Caudate nucleus (tissue), 63 donors: ENCODE measurements at places on chromosomes 5 and 9.

DNA sequence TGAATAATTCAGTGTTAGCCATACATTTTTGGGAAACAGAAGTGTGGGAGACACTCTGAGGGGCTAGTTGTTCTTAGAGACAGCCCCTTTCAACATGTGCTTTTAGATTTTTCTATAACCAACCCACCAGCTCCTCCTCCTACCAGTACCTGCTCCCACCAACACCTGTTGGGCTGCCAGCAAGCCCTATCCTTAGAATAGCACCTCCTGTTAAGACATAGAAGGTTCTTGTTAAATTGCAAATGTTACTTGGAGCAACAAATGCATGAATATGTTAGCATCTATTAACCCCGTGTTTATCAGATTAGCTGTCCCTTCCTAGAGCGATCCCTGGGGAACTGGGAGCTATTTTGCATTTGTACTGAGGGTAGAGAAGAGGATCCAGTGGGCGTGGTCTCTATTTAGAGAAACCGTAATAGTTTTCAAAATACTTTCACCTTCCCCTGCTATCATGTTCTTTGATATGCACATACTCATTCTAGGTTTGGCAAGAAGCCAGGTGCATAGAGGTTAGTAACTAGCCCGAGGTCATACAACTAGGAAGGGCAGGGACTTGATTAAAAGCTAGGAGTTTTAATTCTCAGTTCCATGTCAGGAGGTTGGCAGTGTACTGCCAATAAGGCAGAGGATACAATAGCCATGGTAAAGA lies 334.4 kb downstream of the KCTD16 start:
- no peak for DNase-seq

DNA sequence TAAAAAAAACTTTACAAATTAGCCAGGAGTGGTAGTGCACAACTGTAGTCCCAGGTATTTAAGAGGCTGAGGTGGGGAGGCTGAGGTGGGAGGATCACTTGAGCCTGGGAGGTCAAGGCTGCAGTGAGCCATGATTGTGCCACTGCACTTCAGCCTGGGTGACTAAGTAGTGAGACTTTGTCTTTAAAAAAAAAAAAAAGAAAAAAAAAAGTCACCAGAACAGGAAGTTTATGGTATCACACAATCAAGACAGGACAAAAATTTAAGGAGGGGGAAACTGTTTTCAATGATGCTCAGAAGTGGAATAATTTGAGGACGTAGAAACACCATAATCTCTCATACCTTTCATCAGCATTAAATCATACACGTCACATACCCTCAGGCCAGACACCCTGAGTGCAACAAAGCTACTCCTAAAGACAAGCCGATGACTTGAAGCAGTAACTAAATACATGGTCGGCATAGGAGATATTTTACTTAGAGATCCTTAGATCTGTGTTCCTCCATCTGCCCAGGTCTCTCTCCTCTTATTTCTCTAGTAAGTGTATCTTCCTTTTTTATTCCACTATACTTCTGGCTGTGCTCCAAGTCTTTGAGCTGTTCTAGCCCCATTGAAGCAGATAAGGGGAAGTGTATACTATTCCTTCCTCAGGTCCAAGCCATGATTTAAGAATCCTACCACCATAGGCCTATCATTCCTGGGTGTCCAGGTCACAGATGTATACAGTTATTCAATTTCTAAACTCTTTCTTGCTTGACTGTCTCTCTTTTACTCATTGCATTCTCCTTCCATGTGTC lies 91.3 kb upstream of the APC start:
- DNase-seq, result no peak

DNA sequence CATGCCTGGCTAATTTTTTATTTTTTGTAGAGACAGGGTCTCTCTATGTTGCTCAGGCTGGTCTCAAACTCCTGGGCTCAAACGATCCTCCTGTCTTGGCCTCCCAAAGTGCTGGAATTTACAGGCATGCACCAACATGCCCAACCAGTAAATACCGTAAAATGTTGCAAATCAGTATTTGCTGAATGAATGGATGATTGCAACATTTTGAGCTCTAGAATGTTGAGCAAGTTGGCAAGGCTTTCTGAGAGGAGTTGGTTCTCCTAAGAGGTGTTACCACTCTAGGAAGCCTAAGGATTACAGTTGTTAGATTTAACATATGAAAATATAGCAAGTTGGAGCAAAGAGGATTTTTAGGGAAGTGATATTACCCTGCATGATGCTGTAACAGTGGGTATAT lies 15.6 kb upstream of the DMXL1 start:
- DNase-seq, result no peak

DNA sequence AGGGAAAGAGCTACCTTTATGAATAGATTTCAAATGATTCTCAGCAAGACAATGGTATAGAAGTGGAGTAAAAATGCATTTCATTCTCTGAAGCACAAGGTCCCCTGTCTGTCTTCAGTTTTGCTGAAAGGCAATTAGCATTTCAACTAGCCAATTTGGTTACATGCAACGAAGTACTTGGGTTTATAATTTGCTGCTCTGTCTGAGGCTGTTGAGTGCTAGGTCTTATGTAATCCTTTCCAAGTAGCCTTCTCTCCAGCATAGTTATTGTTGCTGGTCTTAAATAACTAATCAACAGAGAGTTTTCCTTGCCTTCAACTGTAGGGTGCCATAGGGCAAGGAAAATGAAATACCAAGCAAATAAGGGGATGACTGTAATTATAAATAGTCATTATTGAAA lies 4.5 kb downstream of the ADGRV1 start:
- no peak for DNase-seq

GRCh38 chr5:65695162-65695755 lies 26.6 kb downstream of the SGTB start:
- DNase-seq, result no peak

DNA sequence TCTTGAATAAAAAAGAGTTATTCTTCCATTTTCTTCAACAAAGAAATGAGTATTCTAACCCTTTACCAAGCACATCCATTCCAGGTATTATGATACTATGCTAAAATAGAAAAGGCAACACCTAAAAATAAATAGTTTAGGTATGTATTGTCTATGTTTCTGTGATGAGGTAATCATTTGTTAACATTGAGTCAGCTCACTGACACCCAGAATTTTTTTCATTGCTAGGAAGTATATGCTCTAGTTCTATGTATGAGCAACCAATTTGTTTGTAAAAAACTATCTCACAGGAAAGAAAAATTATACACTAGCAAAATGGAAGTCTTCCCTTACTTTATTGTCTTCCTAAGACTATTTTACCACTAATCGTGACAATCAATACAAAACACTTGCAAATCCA lies 615.6 kb upstream of the GRIN3A start:
- no peak for DNase-seq

GRCh38 chr5:31407921-31408693 lies 123.8 kb downstream of the DROSHA start:
- no peak for DNase-seq

DNA sequence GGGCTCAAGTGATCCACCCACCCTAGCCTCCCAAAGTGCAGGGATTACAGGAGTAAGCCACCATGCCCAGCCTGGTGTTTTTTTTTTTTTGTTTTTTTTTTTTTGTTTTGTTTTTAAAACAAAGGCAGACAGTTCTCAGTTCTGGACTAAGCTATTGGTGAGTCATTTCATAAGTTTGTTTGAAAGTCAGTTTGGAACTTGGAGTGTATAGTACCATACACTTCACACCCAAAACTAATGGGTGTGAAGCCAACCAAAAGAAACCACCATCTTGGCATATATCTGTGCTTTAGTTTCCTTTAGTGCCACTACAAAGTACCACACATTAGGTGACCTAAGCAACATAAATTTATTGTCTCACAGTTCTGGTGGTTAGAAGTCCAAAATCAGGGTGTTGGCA lies 13.4 kb downstream of the MAST4 start:
- DNase-seq, result no peak

DNA sequence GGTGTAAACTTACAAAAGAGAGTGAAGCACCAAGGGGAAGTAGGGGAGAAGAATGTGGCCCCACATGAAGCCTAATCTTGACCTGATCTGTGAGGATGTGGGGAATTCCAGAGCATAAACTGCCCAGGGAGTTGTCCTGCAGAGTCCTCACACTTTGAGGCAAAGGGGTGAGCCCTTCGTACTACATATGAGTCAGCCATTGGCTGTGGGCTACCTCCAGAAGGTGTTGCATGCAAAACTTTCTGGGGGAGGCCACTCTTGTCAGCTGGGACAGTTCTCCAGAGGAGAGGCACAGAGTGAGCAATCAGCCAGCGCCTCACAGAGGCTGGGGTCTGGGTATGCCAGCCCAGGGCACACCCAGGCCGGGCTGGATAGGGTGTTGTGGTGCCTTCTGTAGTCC lies 98.1 kb upstream of the NMUR2 start:
- no peak for DNase-seq

DNA sequence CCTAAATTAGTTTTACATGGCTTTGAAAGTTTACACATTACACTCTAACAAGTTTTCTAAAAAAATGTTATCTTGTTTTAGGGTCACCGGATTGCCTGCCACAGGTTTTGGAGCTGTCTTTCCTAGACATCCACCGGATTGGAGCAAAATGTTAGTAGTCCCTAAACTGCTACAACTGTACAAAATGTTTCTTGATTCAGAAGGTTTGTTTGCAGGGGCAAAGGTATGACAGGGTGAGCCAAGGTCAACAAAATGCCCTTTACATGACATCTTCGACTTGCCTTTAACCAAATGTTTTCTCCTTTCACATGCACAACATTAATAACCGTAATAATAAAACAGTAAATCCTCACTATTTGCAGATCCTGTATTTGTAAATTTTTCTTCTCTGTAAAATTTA lies 37.2 kb downstream of the CFAP95 start:
- no peak for DNase-seq

GRCh38 chr5:55234121-55234700 lies 803 bp upstream of the CCNO start:
- DNase-seq, result no peak

GRCh38 chr9:68912561-68912960 lies 101.4 kb downstream of the PRKACG start:
- no peak for DNase-seq

GRCh38 chr9:98228392-98229089 lies 26.9 kb downstream of the TBC1D2 start:
- no peak for DNase-seq

DNA sequence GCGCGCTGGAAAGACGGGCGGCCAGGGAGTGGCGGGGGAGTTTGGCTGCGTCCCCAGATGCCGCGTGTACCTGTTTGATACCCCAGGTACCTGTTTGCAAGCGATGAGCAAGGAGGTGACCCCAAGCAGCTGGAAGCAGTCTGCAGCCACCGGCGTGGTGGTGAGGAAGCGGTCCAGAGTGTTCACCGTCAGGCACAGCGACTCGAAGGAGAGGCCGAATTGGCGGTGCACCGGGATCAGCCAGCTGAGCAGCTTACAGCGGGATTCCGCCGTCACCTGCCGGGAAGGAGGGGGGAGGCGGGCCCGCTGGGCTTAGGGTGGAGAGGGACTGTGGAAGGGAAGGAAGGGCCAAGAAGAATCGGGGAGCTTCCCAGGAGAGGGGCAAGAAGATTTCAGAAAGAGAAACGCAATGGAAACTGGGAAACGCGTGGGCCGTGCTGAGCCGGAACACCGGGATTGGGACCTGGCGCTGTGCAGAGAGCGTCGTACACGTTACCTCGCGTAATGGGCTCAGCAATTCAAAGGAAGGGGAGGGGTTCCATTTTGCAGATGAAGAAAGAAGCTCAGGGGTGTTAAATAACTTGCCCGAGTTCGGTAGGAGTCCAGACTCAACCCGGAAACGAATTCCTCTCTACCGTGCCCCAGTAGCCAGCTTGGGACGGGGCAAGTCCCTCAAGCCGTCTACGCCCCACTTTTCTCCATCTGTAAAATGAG lies 980 bp downstream of the CCNO start:
- DNase-seq, result no peak

GRCh38 chr9:101172616-101173015 lies 144.1 kb downstream of the PLPPR1 start:
- no peak for DNase-seq

GRCh38 chr9:32705059-32705458 lies 69.6 kb upstream of the TAF1L start:
- DNase-seq, result no peak

DNA sequence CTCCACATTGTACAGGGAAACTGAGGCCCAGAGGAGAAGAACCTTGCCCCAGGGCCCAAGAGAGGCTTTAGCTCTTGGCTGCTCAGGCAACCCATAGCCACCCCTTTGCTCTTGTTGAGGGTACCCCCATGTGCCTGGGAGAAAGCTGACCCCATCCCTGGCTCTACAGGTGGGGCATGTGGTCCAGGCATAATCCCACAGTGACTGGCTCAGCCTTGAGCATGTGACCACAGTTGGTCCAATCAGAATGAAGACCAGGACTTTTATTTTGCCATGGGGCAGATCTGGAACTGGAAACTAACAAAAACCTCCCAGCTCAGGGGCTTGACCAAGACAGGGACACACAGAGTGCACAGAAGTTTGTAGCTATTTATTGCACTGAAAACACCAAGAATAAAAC lies 29.3 kb downstream of the SLC6A7 start:
- no peak for DNase-seq

GRCh38 chr9:132745756-132746709 lies 75.8 kb downstream of the GTF3C4 start:
- DNase-seq, result no peak

- no peak for DNase-seq
Measured at GRCh38 chr5:159571501-159572244, 241.4 kb upstream of the IL12B start.

GRCh38 chr5:58469896-58470295 lies 10.0 kb upstream of the PLK2 start:
- no peak for DNase-seq

- no peak for DNase-seq
Measured at GRCh38 chr5:78600687-78601414, 47.7 kb downstream of the LHFPL2 start.

- DNase-seq, result no peak
Measured at GRCh38 chr9:6944896-6945295, 187.1 kb downstream of the KDM4C start.

- no peak for DNase-seq
Measured at GRCh38 chr5:172849606-172850453, 15.8 kb downstream of the ERGIC1 start.

DNA sequence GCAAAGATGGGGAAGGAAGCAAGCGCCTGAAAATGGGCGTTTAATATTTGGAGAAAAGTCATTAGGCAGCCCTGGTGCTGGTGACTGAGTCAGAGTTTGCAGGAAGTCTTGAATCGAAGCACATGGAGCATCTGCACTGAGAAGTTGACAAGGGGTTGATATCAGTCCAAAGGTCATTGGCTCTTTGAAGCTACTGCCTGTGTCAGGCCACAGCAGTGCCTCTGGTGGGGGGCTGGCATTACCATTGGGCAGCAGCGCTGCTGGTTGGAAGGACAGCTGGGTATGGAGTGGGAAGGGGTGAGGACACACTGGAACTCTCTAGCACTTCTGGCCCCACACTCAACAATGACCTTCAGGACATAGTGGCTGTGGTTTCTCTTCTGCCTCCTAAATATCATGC lies 150.4 kb upstream of the ERCC6L2 start:
- no peak for DNase-seq

DNA sequence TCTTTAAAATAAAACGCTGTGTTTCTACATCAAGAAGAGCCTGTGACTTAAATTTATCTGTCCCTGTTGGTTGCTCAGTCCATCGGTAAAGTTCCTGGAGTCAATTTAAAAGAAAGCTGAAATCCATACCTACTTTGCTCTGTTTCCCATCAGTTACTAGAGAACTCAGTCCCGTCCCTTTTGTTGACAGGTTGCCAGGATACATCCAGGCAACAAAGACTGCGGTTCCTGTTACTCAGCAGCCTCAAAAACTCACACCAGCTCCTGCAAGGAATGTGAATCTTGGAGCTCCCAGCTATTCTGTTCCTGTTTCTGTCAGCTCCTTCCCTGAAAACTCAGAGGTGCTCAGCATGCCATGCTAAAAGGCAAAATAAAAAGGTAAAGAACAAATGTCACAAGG lies at the start of gene ZNF474:
ZNF474 (plus strand) TSS at position 241 of the 400 bp plus-strand sequence. CDS start 22,445 bp downstream, outside the sequence.
- DNase-seq, result no peak
